ENCODE measurements at places on chromosomes 2 and 18.

DNA sequence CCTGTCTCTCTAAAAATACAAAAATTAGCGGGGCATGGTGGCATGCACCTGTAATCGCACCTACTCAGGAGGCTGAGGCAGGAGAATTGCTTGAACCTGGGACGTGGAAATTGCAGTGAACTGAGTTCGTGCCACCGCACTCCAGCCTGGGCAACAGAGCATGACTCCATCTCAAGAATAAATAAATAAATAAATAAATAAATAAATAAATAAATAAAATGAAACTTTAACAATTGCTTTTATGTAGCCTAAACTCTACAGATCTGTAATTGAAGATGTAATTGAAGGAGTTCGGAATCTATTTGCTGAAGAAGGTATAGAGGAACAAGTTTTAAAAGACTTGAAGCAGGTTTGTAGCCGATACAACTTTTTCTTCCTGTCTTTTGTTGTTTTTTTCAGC, 2.9 kb downstream of the GTF2A1L start:
- no peak for DNase-seq

GRCh38 chr2:70979180-70979488, 704 bp downstream of the ANKRD53 start:
- DNase-seq = no peak

DNA sequence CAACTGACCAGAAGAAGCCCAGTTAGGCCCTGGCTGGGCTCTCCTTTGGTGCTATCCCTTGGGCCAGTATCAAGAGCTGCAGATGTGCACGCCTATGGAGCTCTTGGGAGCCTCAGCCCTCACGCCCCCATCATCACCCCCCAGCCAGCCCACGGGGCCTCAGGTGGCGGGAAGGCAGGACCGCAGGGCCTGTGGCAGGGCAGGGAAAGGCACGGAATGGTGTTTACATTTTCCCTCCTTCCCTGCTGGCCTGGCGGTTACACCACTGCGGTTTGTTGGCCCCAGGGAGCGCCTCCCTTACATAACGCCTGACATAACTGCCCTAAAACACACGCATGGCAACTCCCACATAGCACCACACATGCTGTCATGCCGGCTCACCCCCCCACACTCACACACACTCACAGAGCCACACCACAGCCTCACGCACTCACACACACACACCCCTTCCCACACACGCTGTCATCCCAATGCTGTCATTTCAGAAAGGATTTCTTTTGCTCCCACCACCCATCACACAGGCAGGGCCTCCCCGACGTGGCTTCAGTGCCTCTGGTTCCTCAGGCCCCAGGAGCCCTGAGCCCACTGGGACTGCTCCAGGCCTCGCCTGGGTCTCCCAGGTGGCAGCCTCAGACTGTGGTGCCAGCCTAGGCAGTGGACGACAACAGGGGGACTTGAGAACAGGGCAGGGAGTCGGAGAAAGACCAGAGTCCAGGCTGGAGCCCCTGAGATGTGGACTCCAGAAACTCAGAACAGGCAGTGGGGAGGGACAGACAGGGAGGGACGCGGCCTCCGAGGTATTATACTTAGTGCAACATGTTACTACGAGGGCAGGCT, 15.7 kb downstream of the ZFP36L2 start:
- no peak for DNase-seq

DNA sequence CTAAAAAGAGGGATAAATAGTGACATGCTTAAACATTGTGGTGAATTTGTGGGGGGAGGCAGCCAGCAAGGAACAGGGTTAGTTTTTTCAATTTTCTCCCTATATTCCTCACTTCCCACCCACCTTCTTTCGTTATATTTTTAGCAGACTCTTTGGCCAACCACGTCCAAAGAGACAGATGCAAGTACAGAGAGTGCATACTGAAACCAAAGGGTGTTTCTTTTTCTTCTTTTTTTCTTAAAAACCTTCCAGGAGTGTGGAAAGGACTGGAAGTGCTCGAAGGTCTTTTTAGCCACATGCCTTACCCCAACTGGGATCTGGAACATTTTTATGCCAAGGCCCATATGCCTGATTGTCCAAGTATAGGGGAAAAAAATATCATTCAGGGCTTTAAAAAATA, 59.0 kb downstream of the TNP1 start:
- no peak for DNase-seq

DNA sequence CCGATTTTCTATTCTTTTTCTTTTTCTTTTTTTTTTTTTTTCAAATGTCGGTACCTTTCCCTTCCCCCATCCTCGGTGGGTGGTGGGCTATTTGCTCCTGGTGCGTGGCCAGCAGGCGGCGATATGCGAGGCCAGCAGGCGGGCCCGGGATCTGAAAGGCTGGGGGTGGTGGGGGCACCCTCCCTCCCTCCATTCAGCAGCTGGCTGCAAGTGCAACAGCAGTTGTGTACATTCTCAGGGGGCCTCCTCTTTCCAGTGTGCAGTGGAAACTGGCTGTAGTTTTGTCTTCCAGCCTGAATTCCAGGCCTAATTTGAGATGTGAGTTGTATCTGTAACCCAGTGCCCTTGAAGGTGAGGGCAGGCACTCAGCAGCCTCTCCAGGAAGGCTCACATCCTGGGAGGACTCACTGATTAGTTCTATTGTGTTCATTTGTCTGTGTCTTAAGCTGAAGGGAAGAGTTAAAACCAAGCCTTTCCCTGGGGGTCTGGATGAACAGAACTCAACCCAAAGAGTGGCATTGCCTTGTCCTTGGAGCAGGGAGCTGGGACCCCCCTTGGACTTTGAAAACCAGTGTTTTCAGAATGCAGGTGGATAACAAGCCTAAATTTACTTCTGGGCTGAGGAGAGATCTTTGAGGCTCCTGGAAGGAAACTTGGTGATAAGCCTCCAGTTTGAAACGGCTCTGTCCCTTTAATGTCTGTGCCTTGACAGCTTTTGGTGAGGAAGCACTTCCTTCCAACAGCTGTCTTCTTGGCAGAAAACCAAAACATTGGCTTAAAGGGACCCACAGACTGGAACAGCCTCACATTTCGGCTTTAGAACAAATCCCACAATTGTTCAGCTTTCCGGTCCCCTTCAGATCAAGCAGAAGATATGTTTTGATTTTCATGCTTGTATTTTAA, 3.3 kb downstream of the MYCN start:
- no peak for DNase-seq

- no peak for DNase-seq
These were observed 259.9 kb upstream of the MYT1L start for GRCh38 chr2:2590841-2591541.

GRCh38 chr2:207513551-207514257, 16.1 kb upstream of the CREB1 start:
- DNase-seq = no peak

Measured in activated CD4-positive, CD25-positive, alpha-beta regulatory T cell (primary cell).